ENCODE measurements at places on chromosomes 5 and 9. TPM values are rescaled to one million over a fixed set of nuclear protein-coding genes. Genes with fewer than 3 reads are reported as not detected.

DNA sequence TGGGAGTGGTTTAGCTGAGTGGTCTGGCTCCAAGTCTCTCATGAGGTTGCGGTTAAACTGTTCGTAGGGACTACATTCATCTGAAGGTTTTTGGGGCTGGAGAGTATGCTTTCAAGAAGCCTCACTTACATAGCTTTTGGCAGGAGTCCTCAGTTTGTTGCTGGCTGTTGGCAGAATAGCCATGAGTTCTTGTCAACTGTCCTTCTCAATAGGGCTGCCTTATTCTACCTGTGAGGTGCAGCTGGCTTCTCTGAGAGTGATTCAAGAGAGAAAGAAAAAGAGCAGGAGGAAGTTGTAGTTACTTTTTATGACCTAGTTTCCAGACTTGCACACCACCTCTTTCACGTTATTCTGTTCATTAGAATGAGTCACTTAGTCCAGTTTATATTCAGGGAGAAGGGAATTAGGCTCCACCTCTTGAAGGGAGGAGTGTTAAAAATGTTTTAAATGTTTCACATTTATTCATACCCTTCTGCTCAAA is 33.2 kb downstream of the YTHDC2 start:
- DNase-seq: no peak

DNA sequence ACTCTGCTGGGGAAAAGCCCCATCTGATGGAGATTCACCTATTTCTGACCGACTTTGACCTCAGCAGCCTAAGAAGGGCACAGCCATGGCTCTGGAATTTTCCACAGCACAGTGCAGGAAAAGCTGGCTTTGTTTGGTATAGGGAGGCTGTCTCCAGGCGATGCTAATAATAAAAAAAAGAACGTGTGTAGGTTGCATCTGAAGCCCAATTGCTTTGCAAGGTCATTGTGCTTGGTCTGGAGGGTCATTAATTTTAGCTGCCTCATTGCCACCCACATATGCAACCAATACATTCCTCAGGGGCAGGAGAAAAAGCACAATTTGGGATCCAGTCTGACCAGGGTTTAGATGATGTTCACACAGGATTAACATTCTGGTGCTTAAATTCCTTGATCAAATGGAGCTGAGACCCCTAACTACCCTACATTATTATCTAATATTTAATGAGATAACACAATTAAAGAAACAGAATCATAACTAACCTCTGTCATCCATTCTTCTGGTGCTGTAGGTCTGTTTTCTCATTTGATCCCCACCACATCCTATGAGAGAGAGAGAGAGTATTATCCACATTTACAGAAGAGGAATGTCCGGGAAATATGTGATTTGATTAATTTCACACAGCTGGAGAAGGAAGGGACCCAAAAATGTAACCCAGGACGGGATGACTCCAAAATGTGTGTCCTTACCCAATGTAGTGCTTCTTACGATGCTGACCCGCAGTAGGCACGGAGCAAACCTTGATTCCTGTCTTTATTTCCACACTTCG is 175.9 kb downstream of the RFK start:
- no peak for DNase-seq

DNA sequence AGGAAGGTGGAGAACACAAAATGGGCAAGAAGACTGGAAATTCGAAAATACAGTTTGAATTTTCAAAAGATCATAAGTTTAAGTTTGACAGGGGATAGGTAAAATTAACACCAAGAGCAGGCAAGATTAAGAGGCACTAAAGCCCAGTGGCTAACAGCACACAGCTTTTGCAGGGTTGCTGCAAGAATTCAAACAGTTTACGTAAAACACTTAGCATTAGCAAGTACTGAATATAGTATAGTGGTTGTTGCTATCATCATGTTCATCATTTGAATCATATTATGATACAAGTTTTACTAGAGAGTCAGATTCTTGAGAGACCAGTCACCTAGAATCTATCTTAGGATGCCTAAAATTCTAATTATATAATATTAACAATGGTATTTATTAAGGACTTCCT is 61.2 kb upstream of the IFNK start:
- DNase-seq: no peak

DNA sequence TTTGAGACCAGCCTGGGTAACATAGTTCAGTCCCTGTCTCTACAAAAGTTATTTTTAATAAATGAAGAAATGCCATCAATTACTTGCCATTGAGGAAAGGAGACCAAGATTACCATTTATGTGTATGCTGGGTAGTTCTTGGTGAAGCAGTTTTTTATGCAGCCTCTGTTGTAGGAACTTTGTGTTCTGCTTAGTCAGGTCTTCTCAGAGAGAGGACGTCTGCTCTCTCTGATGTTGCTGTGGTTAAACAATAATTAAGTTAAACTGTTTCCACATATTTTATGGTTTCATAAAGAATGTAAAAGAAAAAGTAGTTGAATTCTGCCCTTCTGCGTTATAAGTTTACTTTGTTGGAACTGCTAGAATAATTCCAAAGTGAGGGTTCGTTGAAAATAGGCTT is 210.5 kb downstream of the KDM4C start:
- no peak for DNase-seq

- no peak for DNase-seq
Measured at GRCh38 chr9:95962936-95963335, 87.4 kb downstream of the ERCC6L2 start.

DNA sequence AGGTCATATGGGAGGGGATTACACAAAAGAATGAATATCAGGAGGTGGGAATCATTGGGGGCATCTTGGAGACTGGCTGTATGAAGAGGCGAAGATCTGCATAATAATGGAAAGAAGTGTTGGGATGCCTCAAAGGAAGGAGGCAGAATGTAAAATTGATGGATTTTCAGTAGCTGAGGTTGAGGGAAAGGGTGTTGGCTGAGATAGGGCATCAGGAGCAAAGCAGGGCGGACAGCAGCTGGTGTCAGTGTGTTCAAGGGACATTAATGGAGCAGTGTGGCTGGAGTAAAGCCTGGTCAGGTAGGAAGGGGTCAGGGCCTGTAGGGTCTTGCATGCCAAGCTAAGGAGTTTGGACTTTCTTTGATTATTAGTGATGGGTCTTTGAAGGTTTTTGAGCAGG is 65.2 kb upstream of the TNFAIP8 start:
- no peak for DNase-seq

TAS2R1 gene
- not detected for polyA plus RNA-seq

TMOD1 gene
- 36.6 TPM for polyA plus RNA-seq
